ENCODE measurements at places on chromosomes 7 and 10.

DNA sequence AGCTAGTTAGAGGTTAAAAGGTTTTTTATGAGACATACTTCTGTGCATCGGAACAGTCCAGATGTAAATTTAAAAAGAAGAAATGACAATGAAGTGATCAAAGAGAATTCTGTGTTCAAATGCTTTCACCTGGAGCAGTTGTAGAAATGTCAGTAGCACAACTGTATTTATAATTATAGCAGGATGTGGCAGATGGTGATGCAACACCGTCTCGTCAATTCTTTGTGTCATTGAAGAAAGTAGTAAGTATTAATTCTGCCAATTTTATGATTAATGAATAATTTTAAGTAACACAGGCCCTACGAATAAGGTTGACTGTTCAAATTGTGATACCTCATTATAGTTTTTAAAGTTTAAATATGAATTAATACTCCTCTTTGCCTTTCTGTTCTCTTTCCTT lies 171.1 kb downstream of the ADK start:
- no peak for DNase-seq

- no peak for DNase-seq
Observed at GRCh38 chr10:122264436-122264835, 6.7 kb upstream of the BTBD16 start.

GRCh38 chr10:44878706-44879530 lies 32.2 kb upstream of the TMEM72 start:
- DNase-seq, result peak; percentile 55

- DNase-seq, result no peak
Observed at GRCh38 chr7:105654095-105654686, 72.9 kb upstream of the EFCAB10 start.

- DNase-seq, result no peak
Observed at GRCh38 chr7:117424090-117424829, 3.0 kb downstream of the ASZ1 start.

GRCh38 chr10:6275022-6275997 lies 72.6 kb downstream of the PFKFB3 start:
- peak; percentile 77 for DNase-seq

- no peak for DNase-seq
Observed at GRCh38 chr7:37408291-37409228, 40.1 kb downstream of the ELMO1 start.

GRCh38 chr10:124130198-124130900 lies 37.0 kb upstream of the CHST15 start:
- DNase-seq, result no peak

DNA sequence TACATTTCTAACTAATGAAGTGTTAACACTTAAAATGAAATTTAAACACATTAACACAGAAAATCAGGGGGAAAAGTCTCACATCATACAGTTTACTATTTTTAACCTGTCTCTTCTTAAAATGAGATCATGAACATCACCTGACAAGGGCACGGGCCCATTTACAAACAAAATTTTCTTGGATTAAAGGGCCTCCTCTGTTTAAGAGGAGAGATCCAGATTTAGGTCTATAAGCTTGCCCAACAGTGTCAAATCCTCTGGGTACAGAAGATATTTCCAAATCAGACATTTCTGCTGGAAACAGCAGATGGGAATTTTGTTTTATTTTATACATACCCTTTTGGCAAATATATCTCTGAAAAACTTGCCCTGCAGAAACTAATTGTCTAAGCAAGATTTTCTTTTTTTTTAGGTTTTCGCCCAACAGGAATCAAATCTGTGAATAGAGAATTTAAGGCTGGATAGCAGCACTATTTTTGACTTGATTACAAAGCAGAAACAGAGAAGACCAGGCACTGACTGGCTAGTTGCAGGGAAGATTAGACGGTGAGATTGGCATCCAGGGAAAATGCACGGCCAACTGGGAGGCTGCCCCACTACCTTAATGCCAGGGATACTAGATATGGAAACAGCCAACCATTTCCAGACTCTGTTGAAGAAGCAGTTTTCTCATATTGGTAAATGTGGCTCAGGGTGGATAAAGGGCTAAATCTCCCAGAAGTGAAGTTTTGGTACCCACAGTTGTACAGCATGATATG lies 173.4 kb downstream of the LRRN3 start:
- no peak for DNase-seq

GRCh38 chr10:13743963-13744362 lies 157.2 kb downstream of the PRPF18 start:
- no peak for DNase-seq

- DNase-seq, result no peak
Observed at GRCh38 chr7:21185653-21186265, 242.1 kb upstream of the SP4 start.

GRCh38 chr10:103969436-103969835 lies 2.5 kb downstream of the SLK start:
- DNase-seq, result no peak

- no peak for DNase-seq
Observed at GRCh38 chr10:1408651-1409367, 328.5 kb downstream of the ADARB2 start.

DNA sequence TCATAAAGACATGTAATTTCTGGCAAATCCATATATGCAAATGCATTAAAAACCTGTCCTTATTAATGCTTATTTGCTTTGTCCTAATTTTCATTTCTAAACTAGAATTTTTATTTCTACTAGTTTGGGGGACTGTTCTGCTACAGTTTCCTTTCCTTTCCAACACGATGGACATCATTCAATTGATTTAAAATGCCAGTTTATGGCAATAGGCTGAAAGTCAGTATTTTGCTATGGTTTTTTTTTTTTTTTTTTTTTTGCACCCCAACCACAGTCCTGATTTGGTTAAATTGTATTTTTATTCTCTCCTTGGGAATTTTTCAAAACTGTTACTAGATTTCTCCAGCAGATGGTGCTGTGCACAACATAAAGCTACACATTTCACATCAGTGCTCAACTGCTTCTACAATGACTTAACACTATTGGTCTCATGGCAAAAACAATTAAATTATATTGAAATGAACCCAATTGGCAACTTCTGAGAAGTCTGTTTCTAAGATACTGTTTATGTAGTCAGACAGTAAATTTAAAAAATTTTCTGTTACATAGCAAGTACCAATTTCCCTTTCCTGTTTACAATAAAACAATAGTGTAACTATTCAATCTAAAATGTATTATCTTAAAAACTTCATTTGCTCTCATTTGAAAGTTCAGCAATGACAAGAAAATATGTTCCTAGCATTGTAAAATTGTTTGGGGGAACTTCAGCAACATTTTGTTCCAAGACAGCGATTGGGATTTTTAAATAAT lies 193.8 kb upstream of the CCDC6 start:
- DNase-seq, result peak; percentile 30

GRCh38 chr10:91551856-91552255 lies 81.0 kb downstream of the PPP1R3C start:
- DNase-seq, result no peak

- no peak for DNase-seq
Observed at GRCh38 chr10:4672201-4672600, 153.8 kb upstream of the AKR1E2 start.

- no peak for DNase-seq
Observed at GRCh38 chr7:48251766-48252165, 80.5 kb downstream of the ABCA13 start.

- no peak for DNase-seq
Observed at GRCh38 chr10:76729841-76730487, 907.6 kb downstream of the KCNMA1 start.

- no peak for DNase-seq
Observed at GRCh38 chr10:82440775-82441174, 565.8 kb downstream of the NRG3 start.

DNA sequence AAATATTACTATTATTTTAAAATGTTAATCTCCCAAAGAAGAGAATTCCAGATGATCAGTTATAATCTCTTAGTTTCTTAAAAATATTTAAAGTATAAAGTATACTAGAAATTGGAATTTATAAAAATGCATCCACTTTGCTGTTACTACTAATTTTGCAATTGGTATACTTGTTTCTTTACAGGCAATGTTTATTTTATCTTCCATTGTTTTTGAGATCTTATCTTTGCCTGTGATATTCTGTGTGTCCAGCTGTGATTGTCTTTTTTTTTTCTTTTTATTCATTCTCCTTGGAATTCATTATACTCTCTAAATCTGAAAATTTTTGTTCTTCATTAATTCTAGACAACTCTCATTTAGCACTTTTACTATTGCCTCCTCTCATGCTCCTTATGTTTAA lies 652.6 kb downstream of the TNS3 start:
- DNase-seq, result no peak

DNA sequence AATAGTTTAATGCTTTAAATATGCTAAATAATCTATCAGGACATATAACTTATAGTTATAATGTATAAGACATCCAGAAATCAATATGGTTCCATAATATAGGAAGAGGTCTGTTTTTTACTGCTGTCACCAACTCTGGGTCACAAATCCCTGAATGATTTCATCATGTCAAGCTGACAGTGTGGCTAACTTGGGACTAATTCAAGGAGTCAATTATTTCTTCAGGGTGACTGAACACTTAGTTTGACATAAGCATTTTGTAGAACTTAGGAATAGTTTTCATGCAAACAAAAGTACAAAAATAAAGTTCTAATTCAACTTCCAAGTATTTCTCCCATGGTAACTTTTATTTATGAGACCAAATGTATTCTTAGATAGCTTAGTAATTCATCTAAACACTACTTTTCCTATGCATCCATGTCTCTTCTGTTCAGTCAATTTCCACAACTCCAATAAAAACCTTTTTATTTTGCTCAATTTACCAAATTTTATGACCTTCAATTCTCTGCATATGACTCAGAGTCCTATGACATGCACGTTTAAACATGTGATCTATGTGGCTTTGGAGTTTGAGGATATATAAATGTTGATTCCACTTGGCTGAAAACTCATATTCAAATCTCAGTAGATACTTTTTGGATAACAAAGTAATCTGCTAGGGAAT lies 40.3 kb upstream of the GNAT3 start:
- DNase-seq, result no peak

DNA sequence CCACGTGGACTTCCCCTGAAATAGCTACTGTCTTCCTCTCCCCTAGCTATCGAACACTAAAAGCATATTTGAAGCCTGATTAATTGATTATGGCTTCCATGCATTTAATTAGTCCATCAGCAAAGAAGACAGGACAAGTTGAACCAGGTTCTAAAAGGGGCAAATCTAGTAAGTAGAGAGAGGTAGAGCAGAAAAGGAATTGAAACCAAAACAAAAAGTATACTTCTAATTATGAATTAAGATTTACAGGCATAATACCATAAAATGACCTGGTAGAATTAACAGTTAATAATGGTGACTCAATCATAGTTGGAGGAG lies 393 bp upstream of the DNAJC1 start:
- no peak for DNase-seq

DNA sequence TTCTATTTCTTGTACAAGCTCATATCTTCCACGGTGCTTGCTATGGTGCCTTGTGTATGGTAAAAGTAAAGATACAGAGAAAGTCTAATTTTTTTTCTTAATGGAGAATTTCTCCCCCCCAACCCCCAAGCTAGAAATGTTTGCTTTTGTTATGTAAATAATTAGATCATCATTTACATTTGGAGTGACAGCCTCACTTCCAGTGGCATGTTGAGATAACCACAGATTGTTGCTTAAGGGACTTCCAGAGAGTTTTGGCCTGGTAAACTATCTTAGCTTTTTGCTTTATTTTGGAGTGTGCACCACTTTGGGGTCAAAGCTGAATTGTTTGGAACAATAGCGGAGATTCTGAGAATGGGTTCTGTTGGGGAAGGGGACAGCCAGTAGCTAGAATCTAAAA lies 129.7 kb downstream of the ZNF365 start:
- DNase-seq, result no peak

DNA sequence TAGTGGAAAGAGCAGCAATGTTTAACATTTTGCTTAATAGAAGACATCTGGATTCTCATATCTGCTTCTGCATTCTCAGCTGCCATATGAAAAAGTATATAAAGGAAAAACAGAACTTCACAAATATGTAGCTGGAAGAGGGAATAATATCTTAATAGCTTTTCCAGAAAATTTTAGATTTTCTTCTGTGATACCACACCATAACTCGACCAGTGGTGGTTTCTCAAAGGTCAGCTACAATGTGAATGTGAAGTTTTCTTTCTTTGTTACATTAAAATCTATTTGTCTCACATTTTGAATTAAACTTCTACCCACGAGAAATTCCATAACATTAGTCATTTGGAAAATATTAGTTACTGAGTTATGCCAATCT lies 339.8 kb downstream of the PARD3 start:
- no peak for DNase-seq

GRCh38 chr10:101716891-101717659 lies 22.1 kb upstream of the FBXW4 start:
- DNase-seq, result no peak

DNA sequence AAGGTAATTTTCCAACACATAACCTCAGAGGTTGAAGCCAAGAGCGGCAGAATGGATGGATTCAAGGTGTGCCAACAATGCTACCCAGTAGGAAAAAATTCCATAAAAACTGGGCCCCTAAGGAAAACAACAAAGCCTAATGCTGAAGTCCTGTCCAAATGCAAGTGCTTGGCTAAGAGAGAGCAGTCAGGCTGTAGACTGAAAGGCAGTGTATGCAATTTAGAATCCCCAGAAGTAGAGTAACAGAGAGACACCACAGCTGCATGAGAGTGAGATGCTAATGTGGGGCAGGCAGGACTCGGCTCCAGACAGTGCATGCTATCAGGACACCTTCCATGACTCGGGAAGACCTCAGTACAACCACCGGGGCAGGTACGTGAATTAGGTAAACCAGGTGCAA lies 124.5 kb downstream of the ZFAND4 start:
- DNase-seq, result no peak

- DNase-seq, result no peak
Observed at GRCh38 chr10:90363799-90364483, 493.9 kb downstream of the HTR7 start.

GRCh38 chr10:9238041-9238440 lies 1183.6 kb downstream of the GATA3 start:
- no peak for DNase-seq

GRCh38 chr7:36219429-36219828 lies 66.4 kb downstream of the EEPD1 start:
- no peak for DNase-seq

- no peak for DNase-seq
Observed at GRCh38 chr7:47087866-47088265, 494.0 kb downstream of the TNS3 start.

- DNase-seq, result no peak
Observed at GRCh38 chr7:152329469-152329868, 106.3 kb downstream of the KMT2C start.

GRCh38 chr10:30431435-30431911 lies 2.5 kb upstream of the MAP3K8 start:
- no peak for DNase-seq

GRCh38 chr7:123439191-123439590 lies 95.2 kb downstream of the IQUB start:
- no peak for DNase-seq

- DNase-seq, result no peak
Observed at GRCh38 chr7:157403646-157404401, 67.0 kb downstream of the DNAJB6 start.

- DNase-seq, result no peak
Observed at GRCh38 chr7:80806663-80807062, 112.2 kb downstream of the SEMA3C start.

DNA sequence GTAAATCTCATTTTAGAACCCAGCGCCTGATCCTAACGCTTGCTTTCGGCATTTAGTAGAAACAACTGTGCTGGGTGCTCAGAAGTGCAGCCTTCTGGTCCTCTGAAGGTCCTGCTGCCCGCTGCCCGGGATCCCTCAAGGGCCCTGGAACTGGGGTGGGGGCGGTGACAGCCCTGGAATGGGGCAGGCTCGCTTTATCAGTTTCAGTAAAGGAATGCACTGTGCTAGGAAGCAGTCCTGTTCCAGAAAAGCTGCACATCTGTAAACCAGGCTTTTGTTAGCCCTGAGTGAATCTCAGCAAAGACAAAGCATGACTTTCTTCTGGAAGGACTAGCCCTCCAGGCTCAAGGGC lies 254.6 kb downstream of the TNS3 start:
- no peak for DNase-seq
